ENCODE measurements at places on chromosomes 3 and 15.

DNA sequence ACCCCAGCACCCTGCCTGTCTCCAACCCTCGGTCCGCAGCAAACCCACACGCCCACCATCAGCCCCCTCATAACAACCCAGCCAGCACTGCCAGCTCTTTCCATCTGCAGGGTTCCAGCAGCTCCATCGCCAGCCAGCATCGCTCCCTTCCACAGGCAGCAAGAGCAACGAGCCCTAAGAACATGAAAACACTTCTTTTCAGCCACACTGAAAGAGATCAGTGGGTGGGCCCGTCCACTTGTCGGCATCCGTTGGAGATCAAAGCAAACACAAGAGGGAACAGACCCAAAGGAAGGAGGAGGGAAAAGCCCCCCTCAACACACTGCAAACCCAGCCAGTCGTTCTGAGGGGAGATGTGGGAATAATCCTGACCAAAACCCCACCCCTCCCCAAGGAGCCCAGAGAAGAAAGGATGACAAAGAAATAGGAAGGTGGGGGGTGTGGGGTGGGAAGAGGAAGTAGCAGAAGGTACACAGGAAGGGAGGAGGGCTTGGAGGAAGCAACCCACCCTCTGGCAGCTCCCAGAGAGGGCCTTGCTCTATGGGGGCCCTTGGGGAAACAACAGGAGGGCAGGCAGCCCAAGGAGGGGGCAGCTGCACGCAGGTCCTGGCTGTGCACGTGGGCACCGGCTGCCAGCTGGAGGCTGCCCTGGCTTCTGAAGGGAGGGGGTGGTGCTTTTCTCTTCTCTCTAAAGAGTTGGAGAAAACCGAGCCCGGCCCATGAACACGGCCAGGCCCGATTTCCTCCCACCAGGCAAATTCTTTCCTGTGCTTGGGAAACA is 473.6 kb upstream of the PROK2 start:
- no peak for DNase-seq

- DNase-seq, result peak; percentile 15
Observed at GRCh38 chr3:170033489-170033888, 4.3 kb upstream of the GPR160 start.

DNA sequence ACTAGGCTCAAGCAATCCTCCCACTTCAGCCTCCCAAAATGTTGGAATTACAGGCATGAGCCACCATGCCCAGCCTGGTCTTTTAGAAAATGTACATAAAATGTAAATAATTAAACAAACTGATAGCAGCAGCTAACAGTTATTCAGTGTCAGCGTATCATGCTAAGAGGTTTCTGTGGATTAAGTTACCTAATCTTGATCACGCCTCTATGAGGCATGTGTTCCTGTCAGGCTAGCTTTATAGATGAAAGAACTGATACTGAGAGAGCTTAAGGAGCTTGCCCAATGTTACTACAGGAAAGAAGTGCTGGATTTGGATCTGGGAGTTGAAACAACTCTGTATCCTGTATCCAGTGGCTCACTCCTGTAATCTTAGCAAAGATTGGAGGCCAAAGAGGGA is 11.2 kb upstream of the MST1R start:
- DNase-seq, result no peak

- DNase-seq, result no peak
Observed at GRCh38 chr3:106755336-106755735, 621.9 kb upstream of the CCDC54 start.

DNA sequence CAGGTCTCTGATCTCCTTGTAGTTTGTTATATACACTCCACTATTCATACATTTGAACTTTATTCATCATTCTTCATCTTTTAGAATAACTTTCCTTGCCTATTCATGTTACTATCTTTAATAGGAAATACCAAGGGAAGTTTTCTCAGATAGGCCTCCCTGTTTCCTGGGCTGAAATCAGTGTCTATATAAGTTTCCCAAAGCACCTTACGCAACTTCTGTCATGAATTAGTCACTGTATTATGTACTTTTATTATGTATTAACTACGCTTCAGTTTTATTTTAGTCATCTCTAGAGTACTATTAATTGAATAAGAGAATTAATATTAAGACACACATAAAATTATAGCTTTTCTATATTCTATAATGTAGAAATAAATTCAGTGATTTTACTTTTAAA is 1481.5 kb downstream of the OTOL1 start:
- no peak for DNase-seq

DNA sequence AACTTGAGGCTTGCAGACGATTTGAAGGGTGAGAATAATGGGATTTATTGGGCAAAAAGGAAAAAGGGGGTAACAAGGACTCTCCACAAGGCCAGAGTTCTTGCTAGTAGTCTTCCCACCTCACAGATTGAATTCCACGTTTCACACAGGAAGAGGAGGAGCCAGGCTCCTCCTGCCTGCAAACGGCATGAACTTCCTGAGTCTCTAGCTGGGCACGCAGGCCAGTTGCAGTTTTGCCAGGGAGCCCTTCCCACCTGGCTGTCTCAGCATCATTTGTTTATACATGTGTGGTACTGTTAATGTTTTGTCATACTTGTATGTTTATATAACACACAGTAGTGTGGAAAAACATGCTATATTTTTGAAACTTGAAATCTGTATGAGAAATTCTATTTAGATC is 155.0 kb downstream of the NLGN1 start:
- no peak for DNase-seq

DNA sequence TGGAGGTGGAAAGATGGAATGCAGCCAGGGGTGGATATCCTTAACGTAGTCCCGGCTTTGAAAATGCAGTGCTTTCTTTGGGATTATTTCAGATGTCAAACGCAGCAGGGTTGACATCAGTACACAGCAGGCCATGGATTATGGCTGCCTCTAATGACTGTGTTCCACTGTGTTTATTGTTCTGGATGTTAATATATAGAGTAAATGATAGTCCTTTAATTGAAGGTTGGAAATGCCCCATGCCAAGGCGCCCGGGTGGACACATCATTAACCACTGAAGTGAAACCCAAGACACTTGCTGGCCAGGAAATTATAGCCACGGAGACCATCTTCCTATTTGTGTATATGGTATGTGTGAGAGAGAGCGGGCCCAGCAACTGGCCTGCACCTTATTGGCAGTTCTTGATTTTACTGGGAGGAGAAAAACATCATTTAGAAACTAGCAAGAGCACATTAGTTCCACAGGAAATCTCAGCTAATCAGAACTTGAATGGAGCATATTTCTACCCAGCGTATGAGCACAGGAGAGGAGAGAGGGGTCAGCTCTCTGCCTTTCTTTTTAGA is 254.9 kb upstream of the RASGRP1 start:
- DNase-seq, result no peak

DNA sequence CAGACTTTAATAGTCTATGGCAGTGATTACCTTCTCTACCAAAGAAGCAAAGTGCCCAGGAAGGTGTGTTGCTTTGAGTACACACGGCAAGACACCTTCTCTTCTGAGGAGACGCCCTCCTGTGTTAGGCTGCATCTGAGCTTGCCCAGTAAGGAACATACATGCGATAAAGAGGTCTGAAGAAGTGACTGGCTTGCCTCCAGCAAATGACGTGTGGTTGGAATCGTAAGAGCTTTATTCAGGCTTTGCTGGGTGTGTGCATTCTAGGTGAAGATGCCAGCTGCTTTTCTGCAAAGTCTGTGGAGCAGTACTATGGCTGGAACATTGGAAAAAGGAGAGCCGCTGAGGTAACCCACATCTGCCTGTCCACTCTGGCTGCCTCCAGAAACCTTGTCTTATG is 22.4 kb downstream of the MAP6D1 start:
- no peak for DNase-seq

GRCh38 chr3:158355623-158356588 is 215.1 kb upstream of the MLF1 start:
- no peak for DNase-seq

DNA sequence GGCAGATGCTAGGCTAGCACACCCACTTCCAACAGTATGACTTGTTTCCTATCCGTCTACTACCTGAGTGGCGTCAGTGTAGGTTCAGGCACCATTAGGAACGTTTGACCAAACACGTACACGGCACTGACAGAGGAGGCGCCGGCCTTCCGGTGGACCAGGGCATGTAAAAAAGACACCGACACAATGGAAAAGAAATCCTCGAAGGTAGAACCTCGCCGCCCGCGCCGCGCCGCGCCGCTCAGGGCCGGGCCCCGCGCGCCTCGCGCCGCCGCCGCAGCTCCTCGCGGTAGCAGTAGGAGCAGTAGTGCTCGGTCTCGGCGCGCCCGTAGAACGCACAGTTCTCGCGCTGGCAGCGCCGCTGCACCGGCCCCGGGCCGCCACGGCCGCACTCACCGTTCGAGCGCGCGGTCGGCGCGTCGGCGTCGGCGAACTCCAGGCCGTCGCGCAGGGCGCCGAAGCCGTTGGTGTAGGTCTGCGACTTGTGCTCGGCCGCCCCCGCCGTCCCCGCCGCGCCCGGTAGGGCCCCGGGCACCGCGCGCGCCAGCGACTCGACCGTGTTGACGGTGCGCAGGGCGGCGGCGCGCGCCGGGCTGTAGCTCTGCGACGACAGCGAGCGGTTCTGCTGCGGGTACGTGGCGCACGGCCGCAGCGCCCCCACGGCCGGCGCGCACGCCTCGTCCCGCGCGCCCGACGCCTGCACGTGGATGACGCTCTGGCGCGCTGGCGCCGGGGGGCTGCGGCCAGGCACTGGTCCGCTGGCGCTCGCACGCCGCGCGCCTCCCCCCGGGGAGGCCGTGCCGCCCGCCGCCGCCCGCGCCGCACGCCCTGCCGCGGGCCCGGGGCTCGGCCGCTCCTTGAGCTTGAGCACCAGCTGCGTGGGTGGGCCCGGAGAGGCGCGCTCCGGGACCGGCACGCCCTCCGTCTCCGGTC is 156.7 kb downstream of the KLF13 start:
- DNase-seq, result no peak

DNA sequence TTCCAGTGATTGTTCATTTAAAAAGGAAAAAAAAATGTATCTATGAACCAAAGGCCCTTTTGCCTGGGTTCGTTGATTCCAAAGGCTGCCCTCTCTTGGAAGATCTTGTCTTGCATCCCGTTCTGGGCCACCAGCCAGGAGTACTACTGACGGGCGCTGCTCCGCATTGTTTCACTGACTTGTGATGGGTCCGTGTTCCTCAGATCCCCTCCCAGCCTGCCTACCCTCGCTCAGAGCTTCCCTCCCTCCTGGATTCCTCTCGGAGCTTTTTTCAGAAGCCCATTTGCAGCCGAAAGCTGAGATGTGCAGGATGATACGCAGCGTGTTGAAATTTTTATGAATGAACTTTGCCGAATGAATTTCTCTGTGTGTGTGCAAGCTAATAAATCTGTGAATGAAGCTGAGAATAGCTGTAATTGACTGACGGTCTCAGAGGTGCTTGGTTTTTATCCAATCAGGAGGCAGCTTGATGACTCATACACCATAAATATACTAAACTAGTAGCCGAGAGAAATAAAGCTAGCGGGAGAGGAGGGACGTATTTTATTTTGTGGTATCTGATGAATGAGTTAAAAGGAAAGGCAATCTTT is at the start of gene SHC4:
Gene SHC4, minus strand, starts transcription at position 396 of the 590 bp plus-strand sequence. CDS start 904 bp downstream, outside the sequence.
- no peak for DNase-seq

DNA sequence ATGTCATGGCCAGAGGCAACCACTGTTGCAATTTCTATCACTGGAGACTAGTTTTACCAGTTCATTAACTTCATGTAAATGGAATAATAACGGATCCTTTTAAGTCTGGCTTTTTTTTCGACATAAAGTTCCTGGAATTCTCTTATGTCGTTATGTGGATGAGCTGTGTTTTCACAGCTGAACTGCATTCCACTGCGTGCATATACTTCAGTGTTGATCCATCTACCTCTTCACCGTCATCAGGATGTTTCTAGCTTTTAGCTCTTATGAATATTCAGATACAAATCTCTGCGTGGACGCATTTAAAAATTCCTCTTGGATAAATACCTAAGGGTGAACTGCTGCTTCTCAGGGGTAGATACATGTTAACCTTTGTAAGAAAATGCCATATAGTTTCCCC is 15.6 kb upstream of the CYFIP1 start:
- DNase-seq, result no peak

Measured in activated naive CD4-positive, alpha-beta T cell (primary cell).